ENCODE measurements at places on chromosomes 12 and 14.

GRCh38 chr14:74018586-74019407 is at the start of the genes BBOF1 and ENTPD5:
Gene BBOF1 (plus strand): TSS chr14:74019349. CDS start chr14:74019479, 130 bp downstream.
Gene ENTPD5 (minus strand): TSS chr14:74019288. CDS start chr14:73988102, 31,186 bp downstream.
- peak within 1 kb of the TSS; percentile 63 for H3K27ac ChIP-seq
- no peaks in the 10 kb centered on the region for H3K4me1 ChIP-seq
- no peaks in the 10 kb centered on the region for H3K27me3 ChIP-seq
- DNase-seq: peak; percentile 76

DNA sequence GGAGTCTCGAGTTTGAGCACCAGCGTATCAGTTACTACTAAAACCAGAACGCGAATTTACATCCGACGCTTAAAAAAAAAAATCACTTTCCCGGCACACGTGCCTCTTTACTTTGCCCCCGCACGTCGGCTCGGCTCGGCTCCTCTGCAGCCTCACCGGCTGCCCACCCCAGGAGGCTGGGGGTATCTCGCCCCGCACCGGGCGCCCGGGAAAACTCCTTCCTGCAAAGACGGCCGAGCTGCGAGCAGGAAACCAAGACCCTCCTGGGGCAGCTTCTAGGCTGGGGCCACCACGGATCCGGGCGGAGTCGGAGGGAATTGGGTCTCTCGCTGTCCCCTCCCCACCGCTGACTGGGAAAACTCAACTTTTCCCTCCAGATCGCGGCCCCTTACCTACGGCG is 610 bp downstream of the VSIG10 start:
- no peak overlapping the region for H3K27ac ChIP-seq
- 0 out of 2 replicates have a peak, but pooled peaks cover 4% of the 10 kb centered on the region for H3K27me3 ChIP-seq
- no peak for DNase-seq
- peak overlapping the region; percentile 46 for H3K4me3 ChIP-seq

GRCh38 chr12:119374635-119375034 is 40.1 kb downstream of the CCDC60 start:
- H3K27me3 ChIP-seq: no peaks in the 10 kb centered on the region
- no peak overlapping the region for H3K27ac ChIP-seq
- H3K36me3 ChIP-seq: no peaks in the 10 kb centered on the region
- DNase-seq: no peak
- H3K4me1 ChIP-seq: no peaks in the 10 kb centered on the region
- no peak overlapping the region for H3K4me3 ChIP-seq

DNA sequence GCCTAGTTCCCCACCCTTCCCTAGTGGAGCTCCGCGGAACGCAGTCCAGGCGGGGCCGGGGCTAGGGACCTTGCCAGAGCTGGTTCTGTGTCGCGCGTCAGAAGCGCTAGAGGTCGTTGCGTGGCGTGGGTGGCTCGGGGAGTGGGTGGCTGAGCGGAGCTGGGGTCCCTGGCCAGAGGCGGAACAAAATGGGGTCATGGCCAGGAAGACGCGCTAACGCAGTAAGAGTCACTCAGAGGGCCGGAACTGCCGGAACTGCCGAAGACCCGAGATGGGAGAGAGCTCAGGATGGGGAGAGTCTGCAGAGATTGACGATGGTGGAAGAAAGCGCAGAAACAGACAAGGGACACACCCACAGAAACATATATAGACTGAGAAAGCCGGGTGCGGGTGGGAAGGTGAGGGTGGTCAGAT is 4.8 kb downstream of the DGKA start:
- H3K4me3 ChIP-seq: no peak overlapping the region
- H3K27me3 ChIP-seq: 0 out of 2 replicates have a peak, but pooled peaks cover 10% of the 10 kb centered on the region
- no peak for DNase-seq
- H3K27ac ChIP-seq: no peak overlapping the region
- peaks cover 13% of the 10 kb centered on the region for H3K4me1 ChIP-seq

DNA sequence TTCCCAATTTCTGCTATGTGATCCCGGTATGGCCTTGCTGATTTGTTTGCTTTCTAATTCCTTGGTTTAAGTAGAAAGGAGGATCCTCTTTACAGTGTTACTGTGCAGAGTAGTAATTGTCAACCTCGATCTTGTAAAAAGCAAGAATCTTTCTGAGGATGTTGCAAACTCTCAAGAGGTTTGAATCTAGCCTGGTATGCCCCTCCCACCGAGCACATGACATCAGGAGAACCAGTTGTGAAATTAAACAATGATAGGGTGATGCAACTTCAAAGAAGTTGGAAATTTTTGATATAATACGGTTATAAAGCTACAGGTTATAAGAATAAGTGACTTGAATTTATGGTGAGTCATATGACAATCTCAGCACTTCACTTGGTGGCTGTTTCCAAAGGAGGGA is 35.0 kb upstream of the FUT8 start:
- H3K4me1 ChIP-seq: no peaks in the 10 kb centered on the region
- H3K4me3 ChIP-seq: no peak overlapping the region
- no peak overlapping the region for H3K27ac ChIP-seq

- H3K36me3 ChIP-seq: no peaks in the 10 kb centered on the region
- no peaks in the 10 kb centered on the region for H3K4me1 ChIP-seq
- H3K4me3 ChIP-seq: no peak overlapping the region
Measured at GRCh38 chr14:65045006-65045405, 57.3 kb downstream of the MAX start.

DNA sequence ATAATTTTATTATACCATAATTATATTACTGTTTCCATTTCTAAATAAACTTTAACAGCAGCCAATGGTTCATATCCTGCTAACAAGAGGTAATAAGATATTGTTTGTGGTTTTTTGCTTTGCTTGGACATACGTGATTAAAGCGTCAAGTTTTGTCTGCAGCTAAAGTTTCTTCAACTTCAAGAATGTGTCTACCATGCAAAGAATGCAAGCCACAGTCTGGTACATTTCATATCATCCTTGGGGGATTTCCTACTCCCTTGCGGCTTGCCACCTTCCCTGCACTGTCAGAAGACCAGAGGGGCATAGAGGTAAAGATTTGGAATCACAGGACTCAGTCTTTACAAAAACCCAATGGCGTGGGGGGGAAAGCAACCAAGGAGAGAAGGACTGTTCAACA is 125.2 kb downstream of the MED13L start:
- H3K4me1 ChIP-seq: no peaks in the 10 kb centered on the region
- H3K4me3 ChIP-seq: no peak overlapping the region
- no peaks in the 10 kb centered on the region for H3K36me3 ChIP-seq
- no peak overlapping the region for H3K27ac ChIP-seq
- H3K27me3 ChIP-seq: no peaks in the 10 kb centered on the region

- no peaks in the 10 kb centered on the region for H3K36me3 ChIP-seq
- H3K4me1 ChIP-seq: peaks cover 11% of the 10 kb centered on the region
- no peaks in the 10 kb centered on the region for H3K27me3 ChIP-seq
- DNase-seq: peak; percentile 68
Measured at GRCh38 chr12:40561395-40561966, 130.8 kb upstream of the CNTN1 start.

DNA sequence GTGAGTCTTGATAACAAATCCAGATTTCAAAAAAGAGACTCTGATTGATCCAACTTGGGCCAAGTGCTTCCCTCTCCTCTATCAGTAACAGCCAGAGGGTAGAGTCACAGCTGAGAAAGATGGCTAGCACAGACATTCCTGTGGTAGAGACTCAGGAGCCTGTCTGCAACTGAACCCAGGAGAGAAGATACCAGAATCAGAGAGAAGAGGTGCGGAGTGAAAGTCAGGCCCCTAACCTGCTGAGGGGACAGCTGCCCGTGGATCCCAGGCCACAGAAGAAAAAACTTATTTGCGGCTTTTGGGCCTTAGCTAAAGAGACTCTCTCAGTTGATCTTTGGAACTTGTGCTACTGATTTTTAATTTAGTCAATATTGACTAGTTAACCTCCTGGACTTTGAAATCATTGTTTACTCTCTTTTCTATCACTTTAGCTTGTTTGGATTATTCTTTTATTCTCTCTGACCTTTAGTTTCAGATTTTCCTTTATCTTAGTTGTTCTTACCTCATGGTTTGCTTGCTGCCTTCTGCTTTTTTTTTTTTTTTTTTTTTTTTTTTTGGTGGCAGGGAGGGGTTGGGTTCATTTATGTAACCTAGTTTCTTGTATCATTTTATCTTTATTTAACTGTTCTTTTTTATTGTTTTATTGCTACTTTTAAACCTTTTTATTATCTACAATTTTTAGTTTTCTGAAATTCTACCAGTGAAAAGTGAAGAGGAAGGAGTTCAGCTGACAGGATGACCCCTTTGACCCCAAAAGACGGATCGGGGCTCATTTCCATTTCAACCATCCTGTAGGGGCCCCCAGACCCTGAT is 154.9 kb upstream of the KRR1 start:
- DNase-seq: no peak
- no peak overlapping the region for H3K4me3 ChIP-seq
- no peaks in the 10 kb centered on the region for H3K36me3 ChIP-seq
- H3K27me3 ChIP-seq: no peaks in the 10 kb centered on the region
- no peaks in the 10 kb centered on the region for H3K4me1 ChIP-seq

DNA sequence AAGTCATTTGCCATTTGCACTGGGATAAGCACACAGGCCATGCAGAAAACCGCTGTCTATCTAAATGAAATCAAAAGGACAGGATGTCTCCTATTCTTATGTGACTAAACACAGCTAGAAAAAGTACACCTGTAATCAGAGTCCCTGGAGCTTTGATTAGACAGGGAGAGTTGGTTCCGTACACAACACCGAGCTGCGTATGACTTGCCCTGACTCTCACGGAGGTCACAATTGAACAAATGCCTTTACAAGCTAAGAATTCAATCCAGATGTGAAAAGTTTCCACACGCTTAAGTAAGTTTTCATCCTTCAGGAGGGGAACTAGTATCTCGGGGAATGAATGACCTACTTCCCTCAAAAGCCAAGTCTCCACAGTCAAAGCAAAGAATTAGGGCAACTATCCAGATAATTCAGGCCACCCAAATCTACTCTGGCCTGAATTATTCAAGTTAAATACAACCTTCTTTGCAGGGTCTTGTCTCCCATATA is 67.5 kb downstream of the RTN1 start:
- H3K4me1 ChIP-seq: no peaks in the 10 kb centered on the region
- H3K27ac ChIP-seq: no peak overlapping the region
- no peaks in the 10 kb centered on the region for H3K27me3 ChIP-seq
- no peak for DNase-seq
